ENCODE measurements at places on chromosomes 2 and 18. TPM values are rescaled to one million over a fixed set of nuclear protein-coding genes. Genes with fewer than 3 reads are reported as not detected.

DNA sequence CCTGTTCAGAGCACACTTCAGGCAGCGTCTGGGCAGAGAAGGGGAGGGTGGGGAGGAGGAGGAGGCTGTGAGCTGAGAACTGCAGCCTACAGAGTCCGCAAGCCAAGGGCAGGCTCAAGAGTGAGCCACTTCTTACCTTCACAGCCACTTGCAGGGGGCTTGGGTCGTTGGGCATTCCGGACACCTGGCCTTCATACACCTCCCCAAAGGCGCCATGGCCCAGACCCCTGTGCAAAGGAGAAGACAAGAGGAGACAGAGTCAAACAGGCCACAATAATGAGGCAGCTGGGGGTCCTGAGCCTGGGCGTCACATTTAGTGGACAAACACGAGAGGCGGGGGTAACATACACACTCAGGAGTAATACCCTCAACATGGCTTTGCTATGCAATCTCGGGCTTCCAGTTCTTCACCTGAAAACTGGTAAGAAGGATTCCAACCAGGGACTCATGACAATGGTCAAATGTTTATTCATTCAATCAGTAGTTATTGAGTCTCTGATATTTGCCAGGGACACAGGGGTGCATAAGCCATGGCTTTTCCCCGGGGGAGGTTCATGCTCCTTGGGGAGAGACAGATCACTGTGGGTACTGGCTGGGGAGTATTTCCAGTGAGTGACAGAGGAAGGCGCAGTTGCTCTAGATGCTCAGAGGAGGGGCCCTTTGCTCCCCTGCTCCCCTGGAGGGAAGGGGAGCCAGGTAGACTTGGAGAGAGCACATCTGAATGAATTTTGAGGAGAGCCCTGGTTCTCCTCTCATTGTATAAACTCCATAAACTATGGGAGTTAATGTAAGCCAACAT lies 107.4 kb downstream of the CLIP4 start:
- DNase-seq, result no peak

GALNT14 gene
- total RNA-seq, result 12.9 TPM

GRCh38 chr2:170462433-170463205 lies 252.5 kb upstream of the SP5 start:
- no peak for DNase-seq

GRCh38 chr18:6279308-6279707 lies 135.4 kb downstream of the L3MBTL4 start:
- no peak for DNase-seq

- no peak for DNase-seq
Measured at GRCh38 chr2:221282386-221282785, 289.7 kb downstream of the EPHA4 start.

GRCh38 chr2:241859436-241860183 lies 916 bp upstream of the PDCD1 start:
- DNase-seq, result no peak

DNA sequence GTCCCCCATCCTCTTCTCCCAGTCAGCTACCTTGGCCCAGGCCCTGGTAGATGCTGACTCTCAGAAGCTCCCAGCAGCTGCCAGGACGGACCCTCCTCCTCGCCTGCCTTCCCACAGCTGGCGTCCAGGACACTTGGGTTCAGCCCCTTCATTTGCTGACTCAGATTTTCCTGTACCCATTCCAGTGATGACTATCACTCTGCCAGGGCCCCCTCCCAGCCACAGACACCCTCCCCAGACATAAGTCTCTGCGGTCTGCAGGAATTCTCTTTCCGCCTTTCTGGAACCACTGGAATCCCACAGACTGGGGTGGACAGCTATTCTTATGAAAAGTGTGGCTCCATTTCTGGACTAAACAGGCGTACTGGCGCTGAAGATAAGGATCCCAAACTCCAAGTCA lies 260.3 kb upstream of the EPAS1 start:
- DNase-seq, result no peak

DNA sequence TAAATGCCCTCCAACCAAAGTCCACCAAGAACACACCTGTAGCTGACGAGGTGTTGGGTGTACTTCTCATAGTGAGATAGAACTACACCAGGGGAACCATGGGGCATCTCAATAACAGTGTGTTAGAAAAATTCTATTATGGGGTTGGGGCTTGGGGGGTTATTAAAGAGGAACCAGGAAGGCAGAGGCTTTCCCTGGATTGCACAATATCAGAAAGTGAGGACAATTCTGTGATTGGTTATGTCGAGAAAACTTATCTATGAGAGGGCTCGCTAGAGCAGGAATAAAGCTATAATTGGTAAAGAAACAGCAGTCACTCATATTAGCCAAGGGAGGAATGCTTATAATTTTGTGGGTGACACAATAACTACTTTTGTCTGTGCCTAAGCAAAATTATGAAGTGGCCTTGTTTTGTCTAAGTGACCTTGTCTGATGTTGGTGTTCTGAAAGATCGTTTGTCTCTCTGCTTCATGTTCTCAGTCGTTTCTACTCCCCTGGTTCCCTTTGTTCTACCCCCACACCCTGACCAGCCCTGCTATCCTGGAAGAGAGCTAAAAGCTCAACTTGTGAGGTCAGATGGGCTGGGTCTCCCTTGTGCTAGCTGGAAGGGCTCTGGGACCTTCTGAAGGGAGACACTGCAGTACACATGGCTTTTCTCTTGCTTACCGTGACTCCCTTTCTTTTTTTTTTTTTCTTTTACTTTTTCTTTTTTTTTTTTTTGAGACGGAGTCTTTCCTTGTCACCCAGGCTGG lies 21.6 kb upstream of the INO80C start:
- DNase-seq, result no peak

RESP18 gene
- total RNA-seq, result not detected

DNA sequence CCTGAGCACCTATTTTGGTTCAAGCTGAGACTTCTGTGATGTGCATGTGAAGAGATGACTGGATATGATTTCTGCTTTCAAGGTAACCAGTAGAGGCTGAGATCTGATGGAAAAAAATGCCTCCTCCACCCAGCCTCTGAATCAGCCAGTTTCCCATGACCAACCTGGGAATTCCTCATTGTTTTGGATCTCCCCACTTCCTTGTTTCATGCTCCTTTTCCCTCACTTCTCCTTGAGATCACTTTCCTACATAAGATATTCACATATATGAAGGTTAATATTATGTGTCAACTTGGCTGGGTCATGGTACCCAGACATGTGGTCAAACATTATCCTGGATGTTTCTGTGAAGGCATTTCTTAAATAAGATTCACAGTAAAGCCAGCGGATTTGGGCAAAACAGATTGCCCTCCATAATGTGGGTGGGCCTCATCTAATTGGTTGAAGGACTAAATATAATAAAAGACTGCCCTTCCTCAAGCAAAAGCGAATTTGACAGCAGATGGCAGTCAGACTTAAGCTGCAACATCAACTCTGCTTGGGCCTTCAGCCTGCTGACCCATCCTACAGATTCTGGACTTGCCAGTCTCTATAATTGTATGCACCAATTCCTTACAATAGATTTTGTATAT lies 379.4 kb downstream of the TNS1 start:
- DNase-seq, result no peak

GRCh38 chr18:36379435-36379984 lies 82.0 kb downstream of the FHOD3 start:
- no peak for DNase-seq

IL1A gene
- total RNA-seq, result under 0.01 TPM

- DNase-seq, result no peak
Measured at GRCh38 chr2:119477113-119477505, 45.5 kb downstream of the TMEM37 start.

DLX1 gene
- not detected for total RNA-seq

DNA sequence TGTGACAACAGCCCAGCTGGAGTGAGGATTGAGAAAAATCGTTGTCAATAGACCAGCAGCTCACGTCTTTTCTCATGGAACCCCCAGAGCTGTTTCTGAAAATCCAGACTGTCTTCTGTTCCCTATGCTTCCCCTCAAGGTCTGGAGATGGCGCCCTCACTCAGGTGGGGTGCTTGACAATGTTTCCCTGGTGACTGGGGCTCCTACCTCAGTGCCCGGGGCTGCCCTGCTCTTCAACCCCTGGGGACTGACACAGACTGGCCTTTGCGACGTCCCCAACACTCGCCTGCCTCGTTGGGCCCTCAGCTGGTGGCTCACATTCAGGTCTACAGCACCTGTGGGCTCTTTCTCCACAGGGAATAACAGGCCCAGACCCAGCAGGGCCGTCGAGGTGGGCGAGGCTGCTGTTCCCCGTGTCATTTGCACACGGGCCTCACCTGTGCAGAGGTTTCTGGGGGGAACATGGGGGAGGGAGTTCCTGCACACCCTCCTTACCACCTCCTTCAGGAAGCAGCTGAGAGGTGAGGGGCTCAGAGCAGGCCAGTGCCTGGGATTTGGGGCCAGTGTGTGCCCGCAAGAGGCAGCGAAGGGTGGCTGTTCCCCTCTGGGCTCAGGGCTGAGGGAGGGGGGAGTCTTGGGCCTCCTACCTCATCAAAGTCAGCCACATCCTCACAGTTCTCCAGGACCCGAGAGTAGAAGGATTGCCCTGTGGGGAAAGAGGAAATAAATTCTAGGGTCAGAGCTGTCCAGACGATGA lies 59.3 kb upstream of the OTOF start:
- no peak for DNase-seq

CCDC68 gene
- not detected for total RNA-seq

DNA sequence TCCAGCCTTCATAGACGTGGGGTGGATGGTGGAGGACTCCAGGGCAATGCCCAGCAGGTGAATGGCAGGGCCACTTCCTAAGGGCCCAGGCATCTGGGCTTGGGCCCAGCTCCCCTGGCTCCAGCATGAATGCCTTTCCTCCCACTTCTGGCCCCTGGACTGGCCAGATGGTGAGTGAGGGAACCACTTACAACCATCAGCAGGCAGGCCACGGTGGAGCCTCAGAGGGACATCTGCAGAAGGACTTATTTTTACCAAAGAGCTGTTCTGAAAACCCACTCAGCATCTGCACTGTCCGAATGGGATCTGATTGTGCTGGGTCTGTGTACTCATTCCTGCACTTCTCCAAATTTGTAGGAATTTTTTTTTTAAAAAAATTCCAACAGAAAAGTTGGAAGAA lies 69.6 kb downstream of the SNTG2 start:
- no peak for DNase-seq

DNA sequence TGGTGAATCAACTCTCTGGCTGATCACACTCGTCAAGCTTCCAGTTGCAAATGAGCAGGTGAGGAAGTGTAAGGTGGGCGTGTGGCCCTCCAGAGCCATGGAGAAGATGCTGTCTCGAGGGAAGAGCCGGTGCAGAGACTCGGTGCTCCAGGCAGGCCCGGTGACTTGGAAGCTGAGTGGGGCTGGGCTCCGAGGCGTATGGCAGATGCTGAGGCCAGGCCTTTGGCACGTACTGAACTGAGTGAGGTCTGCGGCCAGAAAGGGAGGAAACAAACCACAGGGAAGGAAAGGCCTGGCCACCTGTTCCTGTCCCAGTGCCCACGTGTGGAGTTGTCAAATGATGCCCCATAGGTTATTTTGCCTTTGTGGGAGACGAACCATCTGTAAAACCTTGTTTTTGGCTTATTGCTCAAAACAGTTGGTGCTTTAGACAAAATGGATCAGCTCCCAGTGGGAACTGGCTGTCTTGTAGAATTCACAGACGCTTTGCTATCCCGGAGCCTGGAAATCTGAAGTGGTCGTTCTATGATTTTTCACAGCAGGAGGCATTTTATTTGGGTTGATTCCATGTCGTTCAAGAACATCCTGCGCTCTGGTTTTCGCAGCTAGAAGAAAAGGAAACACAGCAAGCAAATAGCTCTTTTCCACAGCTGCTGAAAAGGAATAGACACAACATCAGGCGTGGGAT lies 117.5 kb upstream of the TMEM18 start:
- no peak for DNase-seq

- no peak for DNase-seq
Measured at GRCh38 chr2:145654746-145655145, 1134.8 kb upstream of the ZEB2 start.

DRC1 gene
- total RNA-seq, result not detected

SERPINB12 gene
- not detected for total RNA-seq

DNA sequence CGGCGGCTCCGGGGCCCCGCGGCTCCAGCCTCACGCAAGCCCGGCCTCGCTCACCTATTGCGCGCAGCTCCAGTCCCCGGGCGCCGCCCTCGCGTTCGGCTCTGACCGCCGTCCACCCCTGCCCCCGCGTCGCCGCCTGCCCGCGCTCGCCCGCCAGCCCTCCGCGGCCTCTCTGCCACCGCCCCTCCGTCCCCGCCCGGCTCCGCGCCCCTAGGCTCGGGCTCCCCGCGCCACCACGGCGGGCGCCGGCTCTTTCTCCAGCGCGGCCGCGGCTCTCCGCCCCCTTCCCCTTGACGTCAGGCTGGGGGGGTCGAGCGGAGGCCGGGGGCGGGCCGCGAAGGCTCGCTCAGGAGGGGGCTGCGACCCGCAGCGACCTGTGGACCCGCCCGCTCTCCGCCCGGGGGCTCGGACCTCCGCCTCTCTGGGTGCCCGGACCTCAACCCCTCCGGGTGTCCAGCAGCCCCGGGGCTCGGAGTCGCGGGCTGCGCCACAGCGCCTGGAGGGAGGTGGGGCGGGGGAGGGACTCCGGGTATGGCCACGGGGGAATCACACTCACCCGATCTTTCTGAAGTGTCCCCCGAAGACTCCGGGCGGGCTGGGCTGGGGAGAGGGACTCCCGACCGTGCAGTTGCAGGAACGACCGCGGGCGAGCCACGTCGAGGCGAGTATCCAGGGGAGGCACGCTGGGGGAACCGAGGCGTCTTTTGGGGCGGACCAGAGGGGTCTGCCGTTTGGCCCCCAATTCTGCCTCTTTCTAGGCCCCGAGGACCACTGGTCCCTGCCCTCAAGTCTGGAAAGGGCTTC lies at the start of gene SEMA4C:
SEMA4C (minus strand) TSS at position 259 of the 804 bp plus-strand sequence. CDS start 2,194 bp downstream, outside the sequence.
- no peak for DNase-seq

GRCh38 chr2:45253151-45253550 lies 243.9 kb upstream of the SIX2 start:
- no peak for DNase-seq

- no peak for DNase-seq
Measured at GRCh38 chr2:57461624-57462023, 585.0 kb upstream of the VRK2 start.

DYNAP gene
- total RNA-seq, result not detected
